ENCODE measurements at places on chromosomes 12 and 14. TPM values are rescaled to one million over a fixed set of nuclear protein-coding genes. Genes with fewer than 3 reads are reported as not detected.

SLIRP gene
- total RNA-seq, result 147 TPM

NUAK1 gene
- 43.5 TPM for total RNA-seq

DNA sequence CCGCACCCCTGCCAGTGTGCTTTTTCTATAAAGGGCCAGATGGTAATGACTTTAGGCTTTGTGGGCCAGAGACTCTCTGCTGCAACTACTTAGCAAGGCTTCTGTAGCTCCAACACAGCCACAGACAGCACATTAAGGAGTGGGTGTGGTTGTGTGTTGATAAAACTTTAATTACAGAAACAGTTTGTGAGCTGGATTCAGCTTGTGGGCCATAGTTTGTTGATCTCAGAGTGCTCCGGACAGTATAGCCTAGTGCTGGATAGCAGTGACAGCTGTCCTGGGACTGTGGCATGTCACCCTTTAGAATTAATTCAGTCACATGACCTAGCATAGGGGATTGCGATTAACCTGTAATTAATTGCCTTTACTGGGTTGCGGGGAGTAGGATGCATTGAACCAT lies 109.7 kb downstream of the ZNF664 start:
- DNase-seq, result no peak

DNA sequence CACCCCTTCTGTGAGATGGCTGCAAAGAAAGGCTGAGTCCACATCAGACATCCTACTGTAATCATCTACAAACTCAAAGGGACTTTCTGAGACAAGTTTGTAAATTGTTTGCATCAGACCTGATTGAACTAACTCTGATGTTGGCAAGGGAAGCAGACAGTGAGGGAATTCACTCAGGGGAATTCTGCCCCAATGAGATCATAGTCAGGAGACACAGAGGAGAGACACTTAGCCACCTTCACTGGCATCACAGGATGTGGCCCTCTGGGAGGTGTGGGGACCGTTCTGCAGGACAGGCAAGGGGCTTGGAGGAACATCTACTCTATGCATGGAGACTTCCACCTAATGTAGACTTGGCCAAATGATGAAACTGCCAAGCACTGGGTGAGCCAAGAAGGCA lies 70.7 kb upstream of the DDX11 start:
- peak; percentile 25 for DNase-seq

DNA sequence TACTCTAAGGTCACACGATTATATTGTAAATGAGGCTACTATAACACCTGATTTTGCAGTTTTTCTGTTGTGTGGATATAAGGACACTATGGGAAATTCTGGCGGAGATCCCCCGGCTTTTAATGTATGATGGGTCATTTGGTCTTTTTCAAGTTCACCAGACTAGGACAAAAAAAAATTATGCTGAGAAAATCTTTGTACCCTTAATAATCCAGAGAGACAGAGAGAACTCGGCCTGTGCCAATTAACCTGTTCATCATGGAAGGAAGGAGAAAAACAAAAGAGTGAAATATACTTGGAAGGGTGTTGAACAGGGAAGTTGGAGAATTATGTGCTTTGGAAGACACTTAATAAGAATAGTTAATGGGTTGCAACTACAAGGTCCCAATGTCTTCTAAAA lies 62.2 kb upstream of the KICS2 start:
- DNase-seq, result no peak

GRCh38 chr14:65106736-65107135 lies 4.4 kb upstream of the MAX start:
- no peak for DNase-seq

DNA sequence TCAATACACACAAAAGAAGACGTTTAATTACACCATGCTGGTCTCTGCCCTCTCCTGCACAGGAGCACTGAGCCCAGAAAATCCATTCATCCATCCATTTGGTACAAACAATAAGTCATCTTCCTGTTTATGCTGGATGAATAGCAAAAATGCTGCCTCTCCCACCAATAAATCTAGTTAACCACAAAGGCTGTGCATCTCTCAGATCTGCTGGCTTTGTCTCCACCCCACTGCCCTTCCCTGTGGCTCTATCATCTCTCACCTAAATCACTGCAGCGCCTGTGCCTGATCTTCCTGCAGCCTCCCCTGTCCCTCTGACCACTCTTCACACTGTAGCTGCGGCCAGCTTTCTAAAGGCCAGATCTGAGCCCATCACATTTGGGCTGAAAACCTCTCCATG lies 72.9 kb upstream of the DDX11 start:
- peak; percentile 2 for DNase-seq

Data from suprapubic skin (tissue), 4 donors.